ENCODE measurements at places on chromosomes 7 and 10.
A peak's percentile ranks its signal among the peaks of the same experiment; 100 is the strongest.

GRCh38 chr10:110494532-110494931 is 3.2 kb upstream of the DUSP5 start:
- no peak for DNase-seq

DNA sequence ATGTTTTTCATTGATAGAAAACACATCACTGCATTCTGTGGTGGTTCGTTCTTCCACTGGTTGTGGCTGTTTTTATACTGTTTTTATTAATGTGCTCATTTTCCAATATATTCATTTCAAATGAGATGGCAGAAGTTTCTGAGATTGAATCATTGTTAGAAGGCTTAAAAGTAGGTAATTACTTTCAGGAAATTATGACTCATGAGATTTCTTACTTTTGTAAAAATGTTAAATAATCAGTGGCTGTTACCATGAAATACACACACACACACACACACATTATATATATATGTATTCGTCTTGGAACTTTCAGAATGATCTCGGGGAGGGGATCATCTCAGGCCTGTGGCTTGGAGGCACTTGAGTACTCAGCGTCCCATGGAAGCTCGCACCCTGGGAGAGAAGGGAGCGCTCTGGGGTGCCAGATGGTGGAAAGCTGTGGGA is 66.1 kb downstream of the ZMYND11 start:
- no peak for DNase-seq

- no peak for DNase-seq
Measured at GRCh38 chr10:35124540-35124939, 2.1 kb upstream of the CREM start.

GRCh38 chr7:132045481-132045980 is 489.1 kb upstream of the PODXL start:
- no peak for DNase-seq

DNA sequence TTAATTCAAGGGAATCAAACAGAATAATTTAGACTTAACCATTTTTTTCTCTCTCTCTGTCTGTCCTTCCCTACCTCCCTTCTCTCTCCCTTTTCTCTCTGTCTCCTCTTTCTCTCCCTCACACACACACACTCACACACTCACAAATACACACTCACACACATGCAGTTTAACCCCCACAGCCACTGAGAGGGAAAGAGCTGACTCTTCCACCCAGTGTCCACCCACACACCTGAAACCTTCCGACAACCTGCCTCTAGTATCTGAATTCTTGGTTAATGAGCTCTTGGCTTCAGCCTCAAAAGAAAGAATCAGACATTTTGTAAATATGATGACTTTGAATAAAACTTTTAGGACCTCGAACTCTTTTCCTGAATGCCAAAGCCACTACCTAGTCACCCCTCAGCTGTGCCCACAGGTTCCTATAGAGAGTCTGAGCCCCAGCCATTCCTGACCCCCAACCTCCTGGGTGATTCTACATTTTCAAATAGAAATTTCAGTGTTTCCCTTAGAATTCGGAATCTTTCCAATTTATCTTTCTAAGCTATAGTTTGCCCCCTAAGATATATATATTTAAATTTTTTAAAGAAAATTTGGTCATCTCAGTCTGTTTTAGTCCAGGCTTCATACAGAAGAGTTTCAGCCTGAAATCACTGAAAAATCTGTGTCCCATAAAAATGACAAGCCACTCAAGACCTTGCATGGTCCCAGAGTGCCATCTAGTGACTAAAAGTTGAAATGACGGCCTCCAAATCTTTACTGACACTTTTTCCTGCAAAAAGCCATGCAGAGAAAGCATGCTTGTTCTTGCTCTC is 202.8 kb downstream of the IPMK start:
- no peak for DNase-seq

DNA sequence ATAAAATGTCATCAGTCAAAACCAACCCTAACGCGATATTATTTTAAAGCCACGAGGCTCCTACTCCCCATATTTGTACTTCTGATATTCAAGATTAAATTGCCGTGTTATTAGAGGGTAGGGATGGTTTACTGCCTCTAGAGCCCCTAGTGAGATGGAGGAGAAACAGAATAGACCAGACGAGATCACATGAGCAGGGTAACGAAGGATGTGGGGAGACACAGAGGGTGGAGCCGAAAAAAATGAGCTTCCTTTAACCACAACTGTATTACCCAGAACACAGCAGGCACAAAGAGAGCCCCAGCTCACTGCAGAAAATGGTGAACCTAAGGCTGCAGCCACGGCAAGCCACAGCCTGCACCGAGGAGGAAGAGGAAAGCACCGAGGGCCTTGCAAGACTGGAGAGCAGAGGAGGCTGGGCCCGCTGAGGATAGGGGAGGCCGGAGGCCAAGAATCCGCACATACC is 14.3 kb downstream of the ZC3HAV1 start:
- no peak for DNase-seq

DNA sequence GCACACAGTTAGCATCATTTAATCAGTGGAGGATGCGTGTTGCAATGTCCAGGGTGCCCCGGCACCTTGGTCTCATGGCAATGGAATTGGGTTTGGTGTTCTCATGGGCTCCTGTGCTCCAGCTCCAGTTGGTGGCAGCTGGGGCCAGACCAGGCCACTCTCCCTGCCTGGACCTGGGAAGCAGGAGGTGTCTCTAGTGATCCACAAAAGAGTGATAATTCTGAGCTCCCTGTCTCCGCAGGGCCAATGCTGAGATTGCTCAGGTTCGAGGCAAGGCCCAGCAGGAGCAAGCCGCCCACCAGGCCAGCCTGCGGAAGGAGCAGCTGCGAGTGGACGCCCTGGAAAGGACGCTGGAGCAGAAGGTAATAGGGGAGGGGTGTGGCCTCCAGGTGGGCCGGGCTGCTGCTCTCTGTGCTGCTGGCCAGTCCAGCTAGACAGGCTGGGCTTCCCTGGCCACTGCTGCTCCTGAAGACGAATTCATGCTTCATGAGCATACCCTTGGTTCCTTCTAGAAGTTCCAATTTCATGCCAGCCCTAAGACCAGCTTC is 21.7 kb upstream of the BTBD16 start:
- no peak for DNase-seq

- DNase-seq: no peak
Measured at GRCh38 chr7:6654842-6655610, 17.9 kb downstream of the ZNF316 start.

GRCh38 chr7:24907311-24907886 is 72.6 kb downstream of the OSBPL3 start:
- no peak for DNase-seq

- DNase-seq: no peak
Measured at GRCh38 chr10:49633327-49634068, 19.7 kb downstream of the CHAT start.

DNA sequence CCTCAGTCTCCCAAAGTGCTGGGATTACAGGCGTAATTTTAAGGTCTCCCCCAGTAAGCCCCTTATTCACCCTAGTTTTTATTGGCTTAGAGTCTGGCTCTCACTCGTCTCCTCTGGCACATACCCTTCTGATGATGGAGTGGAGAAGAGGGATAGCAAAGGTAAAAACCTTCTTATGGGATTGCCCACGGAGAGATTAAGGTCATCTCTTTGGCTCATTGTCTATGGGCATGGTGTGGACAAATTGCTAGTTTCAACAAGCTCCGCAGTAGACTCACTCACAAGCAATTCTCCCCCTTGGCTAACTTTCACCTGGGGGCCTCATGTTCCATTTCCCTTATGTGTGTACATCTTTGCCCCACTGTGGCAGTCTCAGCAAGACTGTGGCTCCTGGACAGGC is 22.4 kb upstream of the TSGA13 start:
- no peak for DNase-seq

GRCh38 chr10:62584731-62585130 is 210.6 kb downstream of the ZNF365 start:
- DNase-seq: no peak

GRCh38 chr7:101171442-101171837 is 6.1 kb upstream of the VGF start:
- DNase-seq: no peak

DNA sequence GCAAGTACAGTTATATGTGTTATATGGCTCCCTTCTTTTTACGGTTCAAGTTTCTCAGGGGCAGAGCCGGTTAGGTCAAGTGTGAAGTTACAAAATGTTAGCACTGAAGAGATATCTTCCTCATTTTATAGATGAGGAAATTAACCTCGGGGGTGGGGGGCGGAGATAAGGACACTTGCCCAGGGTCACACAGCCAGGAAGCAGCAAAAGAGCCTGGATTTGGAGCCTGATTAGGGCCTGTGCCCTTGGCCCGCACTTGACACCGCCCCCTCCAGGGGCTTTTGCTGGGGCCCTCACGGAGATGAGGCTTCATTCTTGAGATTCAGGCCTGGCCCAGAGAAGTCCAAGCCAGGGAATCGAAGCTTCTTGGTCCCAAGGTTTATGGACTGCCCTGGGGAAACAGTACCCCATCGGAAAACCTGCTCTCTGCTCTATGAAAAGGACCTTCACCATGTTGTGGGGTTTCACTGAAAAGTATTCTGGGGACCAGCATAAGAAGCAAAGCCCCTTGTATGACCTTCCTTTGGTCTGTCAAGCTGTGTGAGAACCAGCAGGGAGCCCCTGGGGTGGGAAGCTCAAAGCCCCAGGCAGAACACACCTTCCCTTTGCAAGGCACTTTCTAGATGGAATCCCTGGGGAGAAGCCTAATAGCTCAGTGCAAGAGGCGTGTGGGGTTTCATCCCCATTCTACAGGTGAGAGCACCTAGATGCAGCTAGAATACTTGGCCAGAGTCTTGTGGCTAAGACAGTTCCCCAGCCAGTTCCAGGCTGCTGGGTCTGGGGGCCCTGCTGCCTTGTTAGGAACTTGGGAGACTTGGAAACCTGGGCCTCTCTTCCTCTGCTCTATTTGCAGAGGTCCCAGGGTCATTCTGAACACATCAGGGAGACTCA is 21.9 kb downstream of the UNC5B start:
- DNase-seq: no peak

- no peak for DNase-seq
Measured at GRCh38 chr10:74067373-74068352, 69.7 kb downstream of the VCL start.

DNA sequence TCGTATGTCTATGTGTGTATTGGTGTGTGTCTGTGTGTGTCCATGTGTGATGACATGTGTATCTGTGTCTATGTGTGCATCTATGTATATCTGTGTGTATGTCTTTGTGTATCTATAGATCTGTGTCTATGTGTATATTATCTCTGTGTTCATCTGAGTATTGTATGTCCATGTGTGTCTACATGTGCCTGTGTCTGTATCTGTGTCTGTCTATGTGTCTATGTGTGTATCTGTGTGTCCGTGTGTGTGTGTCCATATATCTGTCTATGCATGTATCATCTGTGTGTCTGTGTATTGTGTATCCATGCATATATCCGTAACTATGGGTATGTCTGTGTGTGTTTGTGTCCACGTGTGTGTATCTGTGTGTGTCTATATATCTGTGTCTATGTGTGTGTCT is 2.7 kb upstream of the FAM20C start:
- DNase-seq: no peak

- no peak for DNase-seq
Measured at GRCh38 chr7:73703757-73704639, 15.5 kb downstream of the STX1A start.

DNA sequence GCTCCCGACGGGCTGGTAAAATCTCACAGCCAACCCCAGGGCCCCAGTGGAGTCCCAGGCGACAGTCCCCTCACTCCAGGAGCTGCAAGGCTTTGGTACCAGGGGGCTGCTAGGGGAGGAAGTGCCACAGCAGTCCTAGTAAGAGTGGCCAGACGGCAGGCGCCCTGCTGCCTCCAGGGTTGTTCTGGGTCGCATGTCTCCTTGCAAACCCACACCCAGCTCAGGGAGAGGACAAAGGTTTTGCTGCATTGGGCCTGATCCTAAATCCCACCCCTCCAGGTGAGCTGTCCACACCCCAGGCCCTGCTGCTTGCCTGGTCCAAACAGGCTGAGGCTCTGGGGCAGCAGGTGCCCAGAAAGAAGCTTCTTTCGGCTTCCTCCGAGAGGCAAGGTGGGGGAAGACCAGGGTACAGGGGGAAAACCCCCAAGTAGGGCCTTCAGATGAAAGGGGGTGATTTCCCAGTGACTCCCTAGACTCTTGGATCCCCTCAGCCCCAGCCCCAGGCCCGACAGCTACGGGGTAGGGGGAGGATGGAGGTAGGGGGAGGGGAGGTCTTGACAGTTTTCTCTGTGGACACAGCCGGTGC is 4.2 kb upstream of the KCP start:
- DNase-seq: no peak

DNA sequence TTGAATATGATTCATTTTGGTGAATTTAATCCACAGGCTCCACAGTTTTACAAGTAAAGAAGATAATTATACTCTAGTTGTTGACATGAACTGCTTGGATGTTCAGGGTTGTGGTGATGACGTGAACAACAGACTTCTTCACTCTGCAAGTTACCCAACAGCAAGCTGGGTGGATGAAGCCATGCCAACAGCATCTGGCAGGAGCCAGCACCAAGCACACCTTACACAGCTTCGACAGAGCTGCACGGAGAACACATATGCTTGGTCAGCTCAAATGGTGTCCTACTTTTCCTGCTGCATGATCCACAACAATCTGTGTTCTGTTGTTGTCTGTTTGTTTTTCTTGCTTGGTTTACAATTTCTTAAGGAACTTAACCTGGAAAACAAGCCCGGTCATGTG is 9.8 kb downstream of the NOD1 start:
- no peak for DNase-seq

DNA sequence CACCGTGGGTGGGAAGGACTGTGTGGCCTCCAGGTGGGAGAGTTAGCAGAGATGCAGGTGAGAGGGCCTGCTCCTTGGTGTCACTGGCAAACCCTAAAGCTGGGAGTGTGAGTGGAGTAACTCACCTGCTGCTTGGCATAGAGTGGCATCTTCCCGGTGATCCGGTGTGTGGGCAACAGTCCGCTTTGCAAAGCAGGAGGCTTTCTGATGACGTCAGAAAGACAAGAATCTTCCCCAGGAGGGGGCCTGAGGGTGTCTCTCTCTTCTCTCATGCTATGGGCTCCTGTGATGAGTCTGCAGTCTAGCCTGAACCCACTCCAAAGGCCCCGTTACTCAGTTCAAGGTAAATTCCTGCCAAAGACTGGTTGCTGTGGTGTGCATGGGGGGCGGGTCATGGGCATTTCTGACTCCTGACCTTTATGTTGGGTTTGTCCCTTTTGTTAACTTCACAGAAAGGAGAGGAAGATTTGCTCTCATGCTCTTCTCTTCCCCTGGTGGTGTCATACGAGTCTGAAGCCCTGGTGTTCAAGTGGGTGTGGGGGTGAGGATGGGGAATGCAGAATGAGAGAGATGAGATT is 187.9 kb downstream of the GATA3 start:
- peak; percentile 60 for DNase-seq

All from stimulated activated CD4-positive, alpha-beta T cell treated with anti-CD3 and anti-CD28 coated beads, Interleukin-1b, Interleukin-23, amount 100 ng/mL, for 24 hours (primary cell).